ENCODE measurements at places on chromosomes 3 and 15.

DNA sequence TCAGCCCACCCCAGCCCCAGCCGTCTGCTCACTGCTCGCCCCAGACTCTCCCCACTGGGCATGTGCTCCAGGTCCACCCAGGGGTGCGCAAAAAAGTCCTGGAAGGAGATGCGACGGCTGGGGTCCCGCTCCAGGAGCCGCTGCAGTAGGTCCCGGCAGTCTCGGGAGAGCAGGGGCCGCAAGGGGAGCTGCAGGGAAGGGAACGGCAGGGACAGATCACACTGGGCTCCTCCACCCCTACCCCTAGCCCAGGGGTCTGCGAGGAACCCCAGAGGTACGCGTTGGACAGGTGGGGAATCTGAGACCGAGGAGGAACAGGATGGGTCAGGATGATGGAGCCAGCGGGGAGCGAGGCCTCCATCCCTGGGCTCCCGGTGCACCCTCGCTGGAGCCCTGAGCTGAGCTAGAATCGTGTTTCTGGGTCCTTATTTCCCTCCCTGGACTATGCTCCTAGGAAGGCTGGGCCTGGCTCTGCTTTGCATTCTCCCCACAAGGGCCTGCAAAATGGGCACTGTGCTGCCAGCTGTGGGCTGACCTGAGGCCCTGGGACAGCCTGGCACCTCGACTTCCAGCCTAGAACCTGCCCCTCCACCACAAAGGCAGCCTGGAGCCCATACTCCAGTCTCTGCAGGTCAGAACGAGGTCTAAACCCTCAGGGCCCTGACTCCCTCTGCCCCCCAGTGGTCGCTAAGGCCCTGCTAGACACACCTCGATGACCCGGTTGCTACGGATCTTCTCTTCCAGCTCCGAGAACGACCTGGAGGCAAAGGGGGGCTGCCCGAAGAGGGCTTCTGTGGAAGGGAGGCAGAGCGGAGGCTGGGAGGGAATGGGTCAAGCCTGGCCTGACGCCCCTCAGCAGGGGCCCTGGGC lies 3.2 kb downstream of the ULK3 start:
- DNase-seq, result no peak

DNA sequence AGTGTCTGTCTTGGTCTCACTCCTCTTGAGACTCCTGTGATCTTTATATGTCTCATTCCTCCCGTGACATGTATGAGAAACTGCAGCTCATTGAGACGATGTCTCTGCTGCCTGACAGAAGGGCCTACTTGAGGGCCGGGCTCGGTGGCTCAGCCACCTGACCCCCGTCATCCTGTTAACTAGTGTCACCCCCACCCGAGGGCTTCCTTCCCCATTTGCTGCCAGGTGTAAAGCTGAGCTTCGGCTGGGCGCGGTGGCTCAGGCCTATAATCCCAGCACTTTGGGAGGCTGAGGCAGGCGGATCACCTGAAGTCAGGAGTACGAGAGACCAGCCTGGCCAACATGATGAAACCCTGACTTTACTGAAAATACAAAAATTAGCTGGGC lies 12.7 kb downstream of the SEMA4B start:
- no peak for DNase-seq

GRCh38 chr3:158369279-158369678 lies 201.7 kb upstream of the MLF1 start:
- DNase-seq, result no peak

DNA sequence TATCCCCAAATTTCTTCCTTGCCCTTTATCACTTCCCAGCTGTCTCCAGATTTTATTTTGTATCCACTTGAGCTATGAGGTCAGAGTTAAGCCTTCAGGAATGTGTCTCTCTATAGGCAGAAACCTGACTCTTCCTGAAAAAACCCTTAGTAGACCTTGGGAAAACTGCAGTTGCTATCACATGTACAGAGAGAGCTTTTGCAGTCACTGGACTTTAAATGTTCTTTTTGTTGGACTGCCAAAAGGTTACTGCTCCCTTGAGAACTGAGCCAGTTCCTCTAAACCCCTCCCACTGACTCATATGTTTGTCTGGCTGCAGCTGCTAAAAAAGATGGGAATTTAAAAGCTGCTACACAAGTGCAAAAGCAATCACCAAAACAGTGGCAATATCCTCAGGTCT lies 169.1 kb upstream of the CCDC54 start:
- DNase-seq, result no peak

GRCh38 chr3:31973837-31974236 lies 7.2 kb downstream of the OSBPL10 start:
- DNase-seq, result no peak

GRCh38 chr3:149806171-149806778 lies 6.7 kb upstream of the RNF13 start:
- DNase-seq, result no peak

GRCh38 chr15:50192164-50192563 lies 10.2 kb downstream of the SLC27A2 start:
- no peak for DNase-seq

- DNase-seq, result no peak
These were observed 42.0 kb downstream of the FRMD4B start for GRCh38 chr3:69343875-69344274.

GRCh38 chr3:182597621-182598041 lies 195.7 kb upstream of the ATP11B start:
- no peak for DNase-seq

GRCh38 chr3:53155760-53156159 lies 5.2 kb upstream of the PRKCD start:
- DNase-seq, result no peak

DNA sequence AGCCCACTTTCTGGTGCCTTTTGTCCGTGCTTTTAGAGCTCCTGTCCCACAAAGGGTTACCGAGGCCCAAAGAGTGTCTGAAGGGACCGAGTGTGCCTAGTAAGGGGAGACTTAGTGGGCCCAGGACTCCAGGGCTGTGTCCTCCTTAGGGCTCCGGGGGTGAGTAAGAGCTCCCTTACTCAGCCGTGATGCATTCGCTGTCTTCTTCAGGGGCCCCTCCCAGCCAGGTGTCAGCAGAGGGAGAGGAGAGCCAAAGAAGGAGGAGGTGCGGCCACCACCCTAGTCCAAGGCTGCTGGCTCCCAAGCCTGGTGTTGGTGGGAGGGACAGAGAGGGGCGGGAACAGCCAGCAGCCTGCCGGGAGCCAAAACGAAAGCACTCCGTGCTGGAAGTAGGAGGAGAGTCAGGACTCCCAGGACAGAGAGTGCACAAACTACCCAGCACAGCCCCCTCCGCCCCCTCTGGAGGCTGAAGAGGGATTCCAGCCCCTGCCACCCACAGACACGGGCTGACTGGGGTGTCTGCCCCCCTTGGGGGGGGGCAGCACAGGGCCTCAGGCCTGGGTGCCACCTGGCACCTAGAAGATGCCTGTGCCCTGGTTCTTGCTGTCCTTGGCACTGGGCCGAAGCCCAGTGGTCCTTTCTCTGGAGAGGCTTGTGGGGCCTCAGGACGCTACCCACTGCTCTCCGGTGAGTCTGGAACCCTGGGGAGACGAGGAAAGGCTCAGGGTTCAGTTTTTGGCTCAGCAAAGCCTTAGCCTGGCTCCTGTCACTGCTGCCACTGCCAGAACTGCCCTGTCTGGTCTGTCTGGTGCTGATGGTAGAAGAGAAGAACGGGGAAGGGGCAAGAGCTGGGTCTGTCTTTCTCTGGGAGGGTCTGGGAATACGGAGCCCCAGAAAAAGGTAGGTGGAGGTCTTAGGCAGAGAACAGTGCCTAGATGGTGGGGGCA lies at the start of gene IL17RC:
TSS of gene IL17RC (plus strand) at position 365 of the 947 bp plus-strand sequence. CDS start at position 583, 218 bp downstream.
- DNase-seq, result no peak

DNA sequence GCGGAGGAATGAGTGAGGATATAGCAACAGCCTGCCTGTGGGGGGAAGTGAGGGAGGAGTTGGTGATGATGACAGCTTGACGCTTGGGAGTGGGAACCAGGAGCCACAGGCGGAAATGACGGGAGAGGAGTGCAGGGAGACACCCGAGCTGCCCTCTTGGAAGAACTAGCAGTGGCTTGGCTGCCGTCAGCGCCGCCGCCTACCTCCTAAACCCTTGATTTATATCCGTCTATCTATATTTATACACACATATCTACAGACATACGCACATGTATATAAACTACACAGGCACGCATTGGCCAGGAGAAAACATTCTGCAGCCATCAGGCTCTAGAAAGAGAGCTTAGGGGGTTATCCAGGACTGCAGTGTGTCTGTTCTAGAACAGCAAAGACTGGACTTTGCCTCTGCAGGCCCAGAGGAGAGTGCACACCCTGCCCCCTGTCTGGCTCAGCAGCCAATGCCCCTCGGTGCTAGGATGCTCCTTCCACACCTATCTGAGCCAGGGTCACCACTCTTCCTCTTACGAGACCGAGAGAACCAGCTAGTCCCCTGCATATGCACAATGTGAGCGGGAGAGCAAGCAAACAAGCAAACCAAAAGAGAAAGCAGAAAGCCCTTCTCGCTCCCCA lies 45.3 kb upstream of the MAGEF1 start:
- no peak for DNase-seq

GRCh38 chr3:10389995-10390394 lies 69.1 kb upstream of the SEC13 start:
- DNase-seq, result no peak

DNA sequence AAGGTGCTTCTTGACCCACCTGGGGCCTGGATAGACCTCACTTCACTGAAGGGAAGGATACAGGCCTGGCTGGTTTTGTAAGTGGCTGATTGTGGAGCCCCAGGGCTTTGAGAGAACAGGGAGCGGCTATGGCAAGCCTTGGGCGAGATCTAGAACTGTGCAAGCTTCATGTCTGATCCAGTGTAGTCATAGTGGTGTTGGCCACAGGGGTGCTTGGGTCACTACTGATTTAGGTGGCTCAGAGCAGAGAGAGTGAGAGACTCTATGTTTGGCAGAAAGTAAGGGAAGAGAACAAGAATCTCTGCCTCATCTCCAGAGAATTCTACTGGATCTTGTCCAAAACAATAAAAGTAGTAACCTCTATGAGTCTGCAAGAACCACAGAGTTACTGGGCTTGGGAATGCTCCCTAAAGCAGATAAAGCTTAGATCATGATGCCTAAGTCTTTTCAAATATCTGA lies 394.2 kb upstream of the EPHA3 start:
- DNase-seq, result no peak

DNA sequence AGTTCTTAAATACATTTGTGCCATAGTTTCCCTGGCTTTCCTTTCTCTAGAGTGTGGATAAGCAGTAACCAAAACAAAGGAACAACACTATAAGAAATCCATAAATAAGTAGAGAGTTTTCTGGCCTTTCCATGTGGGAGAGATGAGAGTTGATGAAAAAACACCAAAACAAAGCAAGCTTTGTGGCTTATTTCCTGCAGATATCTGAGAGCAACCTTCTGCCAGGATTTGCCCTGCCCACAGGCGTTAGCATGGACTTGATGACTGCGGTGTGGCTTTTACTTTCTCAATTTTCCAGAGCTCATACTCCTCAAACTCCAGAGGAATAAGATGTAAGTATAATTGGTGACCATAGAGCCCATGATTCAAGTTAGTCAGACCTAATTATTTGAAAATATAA lies 194.9 kb downstream of the RAP2B start:
- DNase-seq, result no peak

GRCh38 chr3:82736696-82737277 lies 975.3 kb upstream of the GBE1 start:
- no peak for DNase-seq

DNA sequence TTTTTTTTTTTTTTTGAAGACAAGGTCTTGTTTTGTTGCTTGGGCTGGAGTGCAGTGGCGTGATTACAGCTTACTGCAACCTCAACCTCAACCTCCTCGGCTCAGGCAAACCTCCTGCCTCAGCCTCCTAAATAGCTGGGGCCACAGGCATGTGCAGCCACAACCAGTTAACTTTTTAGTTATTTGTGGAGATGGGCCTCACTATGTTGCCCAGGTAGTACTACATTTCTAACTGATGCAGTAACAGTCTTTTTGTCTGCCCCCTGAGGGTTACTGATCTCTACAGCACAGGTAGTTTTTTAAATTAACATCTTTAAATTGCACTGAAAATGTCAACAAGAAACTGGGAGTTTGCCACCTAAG lies 3.4 kb upstream of the LMLN start:
- DNase-seq, result no peak

- no peak for DNase-seq
These were observed 12.1 kb upstream of the APBA2 start for GRCh38 chr15:28873585-28874190.

DNA sequence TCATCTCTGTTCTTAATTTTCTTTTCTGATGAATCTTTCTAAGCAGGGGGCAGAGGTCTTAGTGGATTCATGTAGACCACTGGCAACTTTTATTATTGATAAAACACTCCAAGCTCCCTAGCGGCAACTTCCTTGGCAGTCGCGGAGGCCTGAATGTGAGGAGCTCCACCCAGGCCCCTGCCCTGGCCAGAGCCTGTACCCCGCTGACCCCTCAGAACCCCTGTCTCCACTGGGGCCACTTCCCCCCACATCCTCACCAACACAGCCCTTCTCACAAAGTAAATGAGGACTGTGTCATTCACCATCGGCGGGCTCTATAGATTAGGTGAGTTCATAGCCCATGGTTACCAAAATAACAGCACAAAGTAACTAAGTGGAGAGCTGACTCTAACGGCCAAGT lies 111.6 kb downstream of the TPRA1 start:
- DNase-seq, result no peak

DNA sequence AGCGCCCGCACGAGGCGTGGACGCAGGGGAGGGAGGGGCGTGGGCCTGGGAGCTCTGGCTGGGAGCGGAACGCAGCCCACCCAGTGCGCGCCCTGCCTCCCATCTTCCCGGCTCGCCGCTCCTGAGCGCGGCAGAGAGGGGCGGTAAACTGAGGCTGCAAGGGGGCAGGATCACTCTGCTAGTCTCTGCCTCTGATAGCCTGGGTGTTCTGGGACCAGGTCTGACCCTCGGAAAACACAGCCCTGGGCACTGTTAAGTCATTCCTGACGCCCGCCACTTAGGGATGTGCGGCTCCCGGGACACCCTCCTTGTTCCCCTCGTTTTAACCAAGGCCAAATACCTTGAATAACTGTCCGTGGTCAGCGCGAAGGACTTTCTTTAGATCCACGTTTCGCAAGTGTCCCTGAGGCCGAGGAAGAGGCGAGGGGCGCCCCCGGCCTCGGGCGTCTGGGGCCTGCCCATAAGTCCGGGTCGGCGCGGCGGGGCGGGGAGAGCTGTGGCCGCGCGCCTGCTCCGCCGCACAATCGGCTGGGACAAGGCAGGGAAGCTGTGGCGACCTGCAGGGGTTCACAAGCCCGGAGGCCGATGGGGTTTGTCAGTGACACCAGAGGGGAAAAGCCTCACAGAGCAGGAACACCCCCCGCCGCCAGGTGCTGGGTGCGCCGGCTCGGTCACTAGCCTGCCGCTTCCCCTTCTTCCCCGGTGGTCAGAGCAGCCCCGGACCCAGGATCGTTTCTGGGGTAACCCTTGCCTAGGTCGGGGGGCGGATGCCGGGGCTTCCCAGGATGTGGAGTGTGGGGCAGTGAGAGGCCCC lies 1.5 kb downstream of the ITPKA start:
- no peak for DNase-seq

- DNase-seq, result no peak
These were observed 207.0 kb downstream of the SUCLG2 start for GRCh38 chr3:67447393-67447792.

- DNase-seq, result no peak
These were observed 157.0 kb downstream of the CHST2 start for GRCh38 chr3:143276592-143276991.

Measured in T-helper 1 cell (primary cell).